ENCODE measurements at places on chromosomes 16 and 17. TPM values are rescaled to one million over a fixed set of nuclear protein-coding genes. Genes with fewer than 3 reads are reported as not detected.

Gene ENO3
- 25.4 TPM for total RNA-seq

Gene TMEM101
- total RNA-seq: 18.6 TPM

Gene CCL8
- not detected for total RNA-seq

Gene NOXO1
- 1.7 TPM for total RNA-seq

Gene CHCT1
- not detected for total RNA-seq

Gene NSF
- total RNA-seq: 36.4 TPM

Gene SLC16A5
- total RNA-seq: 17.0 TPM

Gene KRTAP3-2
- total RNA-seq: not detected

Gene OR3A1
- total RNA-seq: not detected

Gene KCNJ2
- 0.15 TPM for total RNA-seq

Gene AIPL1
- 0.57 TPM for total RNA-seq

GRCh38 chr17:66138120-66138519, 53.8 kb downstream of the CEP112 start:
- DNase-seq: no peak

DNA sequence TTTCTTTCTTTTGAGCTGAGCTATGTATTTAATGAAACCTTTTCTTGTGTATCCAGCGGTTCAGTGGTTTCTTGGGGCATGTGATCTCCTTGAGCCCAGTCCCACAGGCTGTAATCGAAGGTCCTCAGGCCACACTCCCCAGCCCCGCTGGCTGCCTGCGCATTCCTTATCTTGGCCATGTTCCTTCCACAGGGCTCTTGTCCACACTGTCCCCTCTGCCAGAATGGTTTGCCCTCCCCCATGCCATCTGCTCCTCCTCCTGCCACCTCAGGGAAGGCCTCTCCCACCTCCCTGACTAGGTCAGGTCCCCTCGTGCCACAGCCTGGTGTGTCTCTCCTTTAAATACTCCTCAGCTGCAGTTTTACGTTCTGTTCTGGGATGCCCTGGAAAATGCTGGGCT, 12.1 kb upstream of the NLRC5 start:
- no peak for DNase-seq

GRCh38 chr17:8159032-8159400, 3.7 kb downstream of the VAMP2 start:
- no peak for DNase-seq

DNA sequence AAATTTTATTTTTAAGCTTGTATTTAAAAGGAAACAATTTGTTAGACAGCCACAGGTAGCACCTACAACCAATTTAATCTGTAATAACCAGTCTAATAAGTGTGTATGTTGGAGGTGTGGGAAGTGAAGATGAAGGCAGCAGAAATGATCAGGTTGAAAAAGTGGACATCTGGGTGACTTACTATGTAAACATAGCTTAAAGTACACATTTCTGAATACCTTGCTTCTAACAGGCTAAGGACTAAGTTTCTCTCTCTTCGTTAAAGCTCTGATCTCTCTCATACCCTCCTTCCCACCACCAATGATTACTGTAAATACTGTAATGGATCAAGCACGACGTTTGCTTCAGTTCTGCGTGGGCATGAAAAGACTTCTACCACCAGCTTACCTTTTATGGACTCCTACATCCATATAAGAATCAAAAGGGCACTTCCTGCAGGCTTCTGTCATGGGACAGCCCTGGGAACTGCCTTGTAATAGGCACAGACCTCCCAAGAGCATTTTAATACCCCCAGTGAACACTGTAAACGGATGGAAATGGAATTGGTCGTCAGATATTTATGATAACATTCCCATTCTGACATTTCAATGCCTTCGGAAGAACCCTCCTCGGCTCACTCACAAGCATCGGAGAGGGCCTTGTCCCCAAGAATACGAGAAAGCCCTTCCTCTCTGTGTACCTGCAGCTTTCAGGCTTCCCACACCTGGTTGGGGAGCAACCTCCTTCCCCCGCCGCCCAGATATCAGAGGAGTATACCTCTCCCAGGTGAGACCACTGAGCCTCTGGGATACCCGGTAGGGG, 700 bp downstream of the CCDC43 start:
- no peak for DNase-seq

GRCh38 chr16:51243936-51244436, 92.9 kb upstream of the SALL1 start:
- no peak for DNase-seq

DNA sequence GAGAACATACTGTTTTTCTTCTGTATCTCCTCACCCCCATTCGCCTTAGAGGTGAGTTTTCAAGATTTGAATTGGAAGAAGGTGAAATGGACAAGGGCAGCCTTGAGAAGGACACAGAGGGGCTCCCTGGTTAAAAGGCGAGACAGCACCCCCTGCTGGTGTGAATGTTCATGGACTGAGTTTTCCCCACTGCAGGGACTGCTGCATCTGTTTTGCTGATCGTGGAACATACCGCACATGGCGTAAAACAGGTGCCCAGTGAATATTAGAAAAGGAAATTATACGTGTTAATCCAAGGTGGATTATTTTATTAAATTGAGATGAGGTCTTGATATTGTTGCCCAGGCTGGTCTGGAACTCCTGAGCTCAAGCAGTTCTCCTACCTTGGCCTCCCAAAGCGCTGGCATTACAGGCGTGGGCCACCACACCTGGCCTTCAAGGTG, 54.5 kb downstream of the NDE1 start:
- DNase-seq: peak; percentile 76

- peak; percentile 64 for DNase-seq
These were observed 494.6 kb downstream of the CDH11 start for GRCh38 chr16:64627288-64627687.

GRCh38 chr16:67544329-67544841, 15.8 kb downstream of the RIPOR1 start:
- peak; percentile 36 for DNase-seq

- no peak for DNase-seq
These were observed 57.5 kb downstream of the RNF213 start for GRCh38 chr17:80318166-80318565.

DNA sequence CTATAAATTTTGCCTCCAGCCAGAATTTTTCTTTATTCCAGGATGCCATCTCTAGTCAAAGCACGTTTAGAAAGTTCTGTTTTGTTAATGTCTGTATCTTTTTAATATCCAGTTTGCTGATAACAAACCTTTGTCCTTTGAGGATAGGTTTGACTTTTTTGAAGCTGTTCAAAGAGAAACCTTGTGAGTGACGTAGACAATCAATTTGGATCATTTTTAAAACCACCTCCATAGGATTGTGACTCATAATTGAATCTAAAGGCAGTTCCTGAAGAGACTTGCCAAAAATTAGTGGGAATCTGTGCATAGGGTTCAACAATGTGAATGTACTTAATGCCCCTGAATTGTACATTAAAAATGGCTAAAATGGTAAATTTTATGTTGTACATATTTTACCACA, 5.9 kb downstream of the KRT31 start:
- no peak for DNase-seq

DNA sequence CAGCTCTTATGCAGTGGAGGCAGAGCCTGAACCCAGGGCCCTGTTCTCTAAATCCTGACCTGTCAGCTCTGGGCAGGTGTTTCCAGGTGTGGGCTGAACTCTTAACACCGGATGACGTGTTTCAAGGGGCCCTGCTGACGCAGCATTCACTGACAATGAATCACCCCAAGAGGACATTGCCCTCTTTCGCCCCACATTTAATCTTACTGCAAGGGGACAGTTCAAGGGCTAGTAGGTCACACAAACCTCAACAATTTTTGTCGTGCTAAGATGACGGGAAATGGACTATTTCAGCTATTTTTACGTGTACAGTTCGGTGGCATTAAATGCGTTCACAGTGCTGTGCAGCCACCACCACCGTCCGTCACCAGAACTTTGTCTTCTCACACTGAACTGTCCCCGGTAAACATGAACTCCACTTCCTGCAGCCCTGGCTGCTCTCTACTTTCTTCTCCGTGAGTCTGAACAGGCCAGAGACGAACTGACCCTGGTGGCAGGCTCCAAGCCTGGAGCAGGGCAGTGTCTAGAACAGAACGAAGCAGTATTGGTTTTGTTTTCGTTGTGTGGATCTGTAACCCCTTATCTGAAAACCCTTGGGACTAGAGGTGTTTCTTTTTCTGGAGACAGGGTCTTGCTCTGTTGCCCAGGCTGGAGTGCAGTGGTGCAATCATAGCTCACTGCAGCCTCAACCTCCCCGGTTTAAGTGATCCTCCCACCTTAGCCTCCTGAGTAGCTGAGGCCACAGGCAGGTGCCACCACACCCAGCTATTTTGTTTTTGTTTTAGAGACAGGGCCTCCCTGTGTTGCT, 88.4 kb upstream of the CIBAR2 start:
- DNase-seq: no peak

- peak; percentile 30 for DNase-seq
These were observed 24.5 kb downstream of the PIK3R5 start for GRCh38 chr17:8940866-8941471.

GRCh38 chr17:9020824-9021157, 519 bp upstream of the NTN1 start:
- no peak for DNase-seq

- DNase-seq: no peak
These were observed 2.4 kb downstream of the FBRS start for GRCh38 chr16:30660424-30661261.

DNA sequence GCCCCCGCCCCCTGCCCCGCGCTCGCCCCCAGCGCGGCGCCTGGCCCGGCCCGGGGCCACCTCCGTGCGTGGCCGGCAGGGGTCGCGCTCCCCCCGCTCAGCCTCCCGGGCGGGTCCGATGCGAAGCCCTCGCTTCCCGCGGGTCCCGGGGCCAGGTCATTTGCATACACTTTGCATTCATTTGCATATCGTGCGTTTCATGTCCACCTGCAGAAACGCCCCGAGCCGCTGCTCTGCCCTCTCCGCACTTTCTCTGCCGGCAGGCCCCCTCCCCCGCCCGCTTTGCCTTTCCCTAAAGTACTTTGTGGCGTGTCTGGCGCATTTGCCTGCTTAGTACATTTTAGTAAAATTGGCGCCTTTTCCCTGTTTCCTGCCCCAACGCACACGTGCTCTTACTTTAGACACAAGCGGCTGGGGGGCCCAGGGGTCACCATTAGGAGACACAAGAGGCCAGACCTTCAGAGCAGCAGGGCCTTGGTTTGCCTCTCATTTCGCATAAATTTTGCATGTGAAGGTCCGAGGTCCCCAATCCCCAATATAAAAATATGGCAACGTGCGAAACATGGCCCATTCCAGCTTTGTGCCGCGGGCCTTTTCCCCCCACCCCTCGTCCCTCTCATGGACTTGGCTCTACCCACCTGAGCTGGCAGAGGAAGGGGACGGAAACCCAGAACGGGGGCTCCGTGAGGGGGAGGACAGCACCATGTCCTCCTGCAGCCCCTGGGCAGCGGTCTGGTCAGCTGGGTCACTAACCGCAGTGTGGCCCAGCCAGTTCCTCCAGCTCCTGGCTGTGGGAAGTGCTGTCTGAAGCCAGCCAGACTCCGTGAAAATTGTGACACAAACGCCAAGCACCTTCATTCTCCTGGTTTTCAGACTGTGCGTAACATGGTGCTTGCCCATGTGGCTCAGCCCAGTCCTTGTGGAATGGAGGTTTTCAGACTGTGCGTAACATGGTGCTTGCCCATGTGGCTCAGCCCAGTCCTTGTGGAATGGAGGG, 34.8 kb downstream of the CBFA2T3 start:
- DNase-seq: peak; percentile 74

GRCh38 chr16:66563574-66564334, 2.5 kb upstream of the CMTM1 start:
- DNase-seq: no peak

DNA sequence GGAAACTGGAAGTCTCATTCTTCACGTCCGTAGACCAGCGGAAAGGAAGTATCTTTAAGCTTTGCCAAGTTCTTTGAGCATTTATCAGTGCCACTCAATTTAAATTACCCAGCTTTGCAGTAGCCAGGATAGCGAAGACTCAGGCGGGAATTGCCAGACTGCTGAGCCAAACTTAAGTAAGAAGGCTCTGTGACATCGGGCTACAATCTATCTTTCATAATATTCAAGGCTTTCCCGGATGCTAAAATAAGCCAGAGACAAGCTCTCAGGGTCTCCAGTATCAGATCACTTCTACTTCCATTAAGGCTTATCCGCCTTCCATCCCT, 436 bp upstream of the BRIP1 start:
- DNase-seq: no peak

- DNase-seq: peak; percentile 79
These were observed 14.3 kb downstream of the KPNB1 start for GRCh38 chr17:47663912-47664623.

GRCh38 chr17:82399601-82400101, 18.5 kb upstream of the HEXD start:
- DNase-seq: no peak

GRCh38 chr16:53925526-53925925, 221.6 kb downstream of the FTO start:
- no peak for DNase-seq

DNA sequence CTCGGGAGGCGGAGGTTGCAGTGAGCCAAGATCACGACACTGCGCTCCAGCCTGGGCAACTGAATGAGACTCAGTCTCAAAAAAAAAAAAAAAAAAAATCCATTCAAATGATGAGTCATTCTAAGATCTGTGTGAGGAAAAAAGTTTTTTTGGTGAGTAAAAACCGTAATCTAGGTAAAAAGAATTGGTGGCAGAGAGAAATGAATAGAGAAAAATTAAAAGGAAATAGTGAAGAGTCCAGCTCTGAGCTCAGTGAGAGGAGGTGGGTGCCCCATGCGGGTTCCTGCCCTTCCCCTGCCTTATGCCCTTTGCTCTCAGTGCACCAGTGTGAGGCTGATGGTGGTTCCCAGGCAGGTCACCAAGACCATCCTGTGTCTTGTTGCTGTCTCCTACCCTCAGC, 20.9 kb downstream of the GAN start:
- no peak for DNase-seq

- DNase-seq: peak; percentile 91
These were observed 32.8 kb downstream of the BEAN1 start for GRCh38 chr16:66459878-66460277.

DNA sequence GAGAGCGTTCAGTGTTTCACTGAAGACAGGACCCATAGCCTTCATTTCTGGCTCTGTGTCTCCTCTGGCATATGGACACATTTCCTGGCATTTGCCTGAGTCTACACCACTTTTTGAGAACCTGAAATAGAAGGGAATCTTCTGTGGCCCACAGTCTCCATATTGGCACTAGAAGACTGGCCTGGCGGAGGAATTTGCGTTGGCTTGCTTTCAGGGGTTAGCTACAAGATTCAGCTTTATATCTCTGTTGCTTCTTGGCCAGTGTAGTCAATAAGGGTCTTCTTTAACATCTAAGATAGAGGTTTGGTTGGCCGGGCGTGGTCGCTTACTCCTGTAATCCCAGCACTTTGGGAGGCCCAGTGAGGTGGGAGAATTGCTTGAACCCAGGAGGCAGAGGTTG, 12.8 kb upstream of the CLEC18C start:
- no peak for DNase-seq
